ENCODE measurements at places on chromosomes 6 and 20. TPM values are rescaled to one million over a fixed set of nuclear protein-coding genes. Genes with fewer than 3 reads are reported as not detected.

SRSF12 gene
- under 0.01 TPM for total RNA-seq

NRSN1 gene
- not detected for total RNA-seq

LRRC73 gene
- total RNA-seq, result under 0.01 TPM

TSBP1 gene
- not detected for total RNA-seq

TFAP2A gene
- total RNA-seq, result not detected

INSM1 gene
- total RNA-seq, result not detected

EZR gene
- 50.3 TPM for total RNA-seq
